HCT116 (cell line): ENCODE measurements at places on chromosomes 16 and 17. TPM values are rescaled to one million over a fixed set of nuclear protein-coding genes. Genes with fewer than 3 reads are reported as not detected.

DNA sequence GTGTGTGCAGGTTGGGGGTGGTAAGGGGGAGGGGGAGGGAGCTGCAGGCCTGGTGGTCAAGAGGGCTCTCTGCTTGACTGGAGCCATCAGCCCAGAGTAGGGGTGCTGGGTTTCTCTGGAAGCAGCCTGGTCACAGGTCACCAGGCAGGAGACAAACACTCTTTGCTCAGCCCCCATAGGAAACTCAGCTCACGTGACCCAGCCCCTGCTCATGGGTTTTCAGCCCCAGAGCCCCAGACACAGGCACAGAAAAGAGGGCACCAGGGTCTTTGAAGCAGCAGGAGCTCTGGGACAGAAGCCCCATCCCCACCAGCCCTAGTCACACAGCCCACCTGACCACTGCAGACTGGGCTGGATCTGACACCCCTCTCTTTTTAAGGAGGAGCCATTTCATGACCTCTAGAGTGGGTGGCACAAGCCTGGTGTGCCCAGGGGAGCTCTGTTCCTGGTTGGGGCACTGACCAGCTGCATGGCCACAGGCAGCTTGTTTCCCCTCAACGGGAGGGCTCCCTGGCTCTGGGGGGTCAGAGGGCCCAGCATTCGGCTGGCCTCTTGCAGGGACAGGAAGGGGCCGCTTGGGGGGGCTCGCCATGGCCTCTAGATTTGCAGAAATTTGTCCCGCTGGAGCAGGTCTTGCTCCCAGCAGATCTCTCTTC is 13.8 kb upstream of the CD79B start:
- DNase-seq: no peak

- DNase-seq: no peak
Measured at GRCh38 chr16:629833-630248, 944 bp upstream of the WFIKKN1 start.

GRCh38 chr17:76585033-76585648 is 519 bp downstream of the ST6GALNAC2 start:
- no peak for DNase-seq

GRCh38 chr17:55275894-55276804 is 11.4 kb downstream of the HLF start:
- DNase-seq: no peak

GRCh38 chr17:39603304-39604016 is 4.3 kb downstream of the NEUROD2 start:
- no peak for DNase-seq

DNA sequence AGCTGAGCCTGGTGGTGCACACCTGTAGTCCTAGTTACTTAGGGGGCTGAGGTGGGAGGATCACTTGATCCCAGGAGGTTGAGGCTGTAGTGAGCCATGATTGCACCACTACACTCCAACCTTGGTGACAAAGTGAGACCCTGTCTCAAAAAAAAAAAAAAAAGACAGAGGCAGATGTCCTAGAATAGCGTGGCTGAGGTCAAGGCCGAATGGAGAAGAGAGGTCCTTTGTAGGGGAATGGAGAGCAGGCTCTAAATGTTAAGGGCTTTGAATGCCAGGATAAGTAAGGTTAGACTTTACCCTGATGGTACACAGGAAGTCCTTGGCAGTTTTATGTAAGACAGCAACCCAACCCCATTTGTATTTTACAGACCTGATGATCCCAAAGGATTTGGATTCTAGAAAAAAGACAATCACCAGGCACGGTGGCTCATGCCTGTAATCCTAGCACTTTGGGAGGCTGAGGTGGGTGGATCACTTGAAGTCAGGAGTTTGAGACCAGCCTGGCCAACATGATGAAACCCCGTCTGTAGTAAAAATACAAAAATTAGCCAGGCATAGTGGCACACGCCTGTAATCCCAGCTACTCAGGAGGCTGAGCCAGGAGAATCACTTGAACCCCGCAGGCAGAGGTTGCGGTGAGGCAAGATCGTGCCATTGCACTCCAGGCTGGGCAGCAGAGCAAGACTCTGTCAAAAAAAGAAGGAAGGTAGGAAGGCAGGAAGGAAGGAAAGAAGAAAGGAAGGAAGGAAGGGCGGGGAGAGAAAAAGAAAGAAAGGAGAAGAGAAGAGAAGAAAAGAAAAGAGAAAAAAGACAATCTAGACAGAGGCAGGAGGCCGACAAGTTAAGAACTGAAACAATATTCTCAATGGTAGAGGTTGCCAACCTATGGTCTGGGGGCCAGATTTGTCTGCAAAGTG is 2.1 kb upstream of the SBK1 start:
- DNase-seq: no peak

TMEM204 gene
- total RNA-seq: 0.22 TPM

- DNase-seq: no peak
Measured at GRCh38 chr17:51472670-51473205, 212.4 kb downstream of the UTP18 start.

GRCh38 chr17:42167807-42168206 is 13.0 kb upstream of the RAB5C start:
- DNase-seq: no peak

GRCh38 chr16:78001451-78002025 is 20.8 kb upstream of the CLEC3A start:
- DNase-seq: no peak

GRCh38 chr16:79411357-79411756 is 189.2 kb downstream of the MAF start:
- no peak for DNase-seq

BRD7 gene
- 85.4 TPM for total RNA-seq

HSPB9 gene
- not detected for total RNA-seq

RCVRN gene
- total RNA-seq: not detected

GRCh38 chr16:1614456-1615102 is 2.4 kb downstream of the CRAMP1 start:
- no peak for DNase-seq

- no peak for DNase-seq
Measured at GRCh38 chr16:81442916-81443687, 1.5 kb upstream of the CMIP start.

- no peak for DNase-seq
Measured at GRCh38 chr17:15440347-15440746, 27.1 kb downstream of the CDRT4 start.

- DNase-seq: no peak
Measured at GRCh38 chr17:77501751-77502625, 361.2 kb downstream of the SEC14L1 start.

DNA sequence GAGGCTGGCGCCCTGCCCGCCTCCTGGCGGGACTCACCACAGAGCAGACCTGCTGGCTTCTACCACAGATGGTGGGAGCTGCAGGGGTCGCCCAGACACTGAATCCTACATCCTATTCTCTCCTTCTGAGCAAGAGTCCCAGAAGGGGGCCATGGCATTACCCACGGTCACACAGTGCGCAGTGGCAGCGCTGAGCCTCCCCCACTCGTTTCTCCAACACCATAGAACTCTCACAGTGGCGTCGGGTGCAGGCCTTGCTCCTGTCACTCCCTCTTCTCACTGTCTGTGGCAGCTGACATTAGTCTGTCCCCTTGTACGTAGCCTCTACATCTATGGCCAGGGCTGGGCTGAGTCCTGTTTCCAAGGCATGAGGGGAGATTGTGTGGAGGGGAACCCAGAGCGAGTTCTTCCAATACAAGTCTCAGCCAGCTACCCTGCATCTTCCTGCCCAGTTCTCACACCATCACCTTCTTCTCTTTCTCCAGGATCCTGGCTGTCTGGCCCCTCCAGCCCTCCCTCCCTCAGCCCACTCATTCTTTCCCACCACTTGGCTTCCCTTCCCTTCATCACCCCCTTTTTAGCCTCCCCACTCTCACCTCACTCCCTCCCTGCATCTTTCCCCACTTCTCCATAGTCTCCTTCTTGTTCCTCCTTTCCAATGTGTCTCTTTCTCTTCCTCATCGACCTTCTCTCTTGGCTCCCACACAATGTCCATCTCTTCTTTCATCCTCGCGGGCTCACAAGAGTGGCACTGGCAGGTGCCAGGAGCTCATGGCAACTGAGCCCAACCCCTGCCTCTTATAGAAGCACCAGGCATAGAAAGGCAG is 5.9 kb downstream of the UBTF start:
- DNase-seq: no peak

PRCD gene
- total RNA-seq: not detected

DNA sequence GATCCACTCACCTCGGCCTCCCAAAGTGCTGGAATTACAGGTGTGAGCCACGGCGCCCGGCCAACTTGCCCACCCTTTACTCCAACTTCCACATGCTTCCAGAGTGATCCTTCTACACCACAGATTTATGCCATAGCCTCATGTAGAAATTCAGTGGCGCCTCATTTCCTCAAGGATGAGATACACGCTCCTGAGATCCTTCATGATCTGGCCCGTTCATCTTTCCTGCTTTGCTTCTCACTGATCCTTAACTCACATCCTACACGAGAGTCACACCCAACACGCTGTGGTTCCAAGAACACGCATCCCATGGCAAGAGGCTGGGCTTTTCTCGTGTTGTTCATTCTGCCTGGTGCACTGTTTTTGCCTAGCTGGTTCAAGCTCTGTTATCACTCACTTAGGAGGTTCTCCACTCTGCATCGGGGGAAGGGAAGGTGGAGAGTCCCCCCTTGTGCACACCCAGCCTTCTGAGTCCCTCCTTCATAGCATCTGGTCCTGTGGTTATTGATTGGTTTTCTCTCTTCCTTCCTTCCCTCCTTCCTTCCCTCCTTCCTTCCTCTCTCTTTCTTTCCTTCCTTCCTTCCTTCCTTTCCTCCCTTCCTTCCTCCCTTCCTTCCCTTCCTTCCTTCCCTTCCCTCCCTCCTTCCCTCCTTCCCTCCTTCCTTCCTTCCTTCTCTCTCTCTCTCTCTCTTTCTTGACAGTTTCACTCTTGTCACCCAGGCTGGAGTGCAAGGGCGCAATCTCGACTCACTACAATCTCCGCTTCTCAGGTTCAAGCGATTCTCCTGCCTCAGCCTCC is 32.7 kb upstream of the GCSH start:
- DNase-seq: no peak

DNA sequence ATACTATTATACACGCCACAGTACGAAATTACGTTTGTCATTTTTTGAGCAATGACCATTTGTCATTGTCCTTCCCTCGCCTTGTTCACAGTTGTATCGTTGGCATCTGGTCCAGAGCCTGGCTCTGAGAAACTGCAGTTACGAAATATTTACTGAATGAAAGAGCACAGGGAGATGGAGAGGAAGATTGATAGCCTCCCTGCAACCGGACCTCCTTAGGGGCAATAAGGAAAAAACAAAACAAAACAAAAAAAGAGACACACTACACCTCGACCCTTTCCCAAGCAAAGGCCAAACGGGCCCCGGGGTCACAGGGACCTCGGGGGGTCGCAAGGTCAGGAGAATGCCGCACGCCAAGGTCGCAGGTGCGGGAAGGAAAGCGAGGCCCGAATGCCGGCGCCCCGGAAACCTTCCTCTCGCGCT is 857 bp downstream of the GOT2 start:
- no peak for DNase-seq

PMM2 gene
- 53.3 TPM for total RNA-seq

DNA sequence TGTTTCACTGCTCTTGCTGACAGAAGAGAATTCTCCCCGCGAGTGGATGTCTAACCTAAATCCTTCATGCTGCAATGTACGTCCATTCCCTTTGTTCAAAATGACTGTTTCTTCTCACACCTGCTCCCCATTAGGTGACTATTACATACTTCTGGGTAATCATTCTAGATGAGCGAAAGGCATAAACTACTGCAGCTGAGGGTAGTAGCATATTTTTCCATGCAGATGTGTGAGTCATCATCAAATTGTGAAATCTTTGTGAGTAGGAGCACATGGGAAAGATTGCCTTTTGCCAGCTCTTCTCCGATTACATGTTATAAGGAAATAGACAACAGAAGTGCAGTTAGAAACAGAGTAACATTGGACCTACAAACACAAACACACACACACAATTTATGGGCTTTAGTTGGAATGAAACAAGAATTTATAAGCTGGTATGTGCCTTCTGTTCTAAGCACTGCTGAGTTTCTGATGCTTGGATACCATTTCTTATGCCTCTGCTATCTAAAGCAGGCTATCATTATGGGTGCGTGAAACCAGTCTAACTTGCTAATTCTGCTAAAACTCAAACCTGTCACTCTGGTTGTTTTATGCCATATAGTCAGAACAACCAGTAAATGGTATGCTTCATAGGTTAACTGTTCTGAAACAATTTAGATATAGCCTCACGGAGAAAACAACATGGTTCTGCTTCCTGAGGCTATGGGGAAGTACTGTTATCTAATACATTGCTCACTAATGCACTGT is 346.9 kb upstream of the PSMD7 start:
- DNase-seq: no peak

- DNase-seq: peak; percentile 81
Measured at GRCh38 chr17:9924735-9925191, 19.7 kb upstream of the RCVRN start.

DNA sequence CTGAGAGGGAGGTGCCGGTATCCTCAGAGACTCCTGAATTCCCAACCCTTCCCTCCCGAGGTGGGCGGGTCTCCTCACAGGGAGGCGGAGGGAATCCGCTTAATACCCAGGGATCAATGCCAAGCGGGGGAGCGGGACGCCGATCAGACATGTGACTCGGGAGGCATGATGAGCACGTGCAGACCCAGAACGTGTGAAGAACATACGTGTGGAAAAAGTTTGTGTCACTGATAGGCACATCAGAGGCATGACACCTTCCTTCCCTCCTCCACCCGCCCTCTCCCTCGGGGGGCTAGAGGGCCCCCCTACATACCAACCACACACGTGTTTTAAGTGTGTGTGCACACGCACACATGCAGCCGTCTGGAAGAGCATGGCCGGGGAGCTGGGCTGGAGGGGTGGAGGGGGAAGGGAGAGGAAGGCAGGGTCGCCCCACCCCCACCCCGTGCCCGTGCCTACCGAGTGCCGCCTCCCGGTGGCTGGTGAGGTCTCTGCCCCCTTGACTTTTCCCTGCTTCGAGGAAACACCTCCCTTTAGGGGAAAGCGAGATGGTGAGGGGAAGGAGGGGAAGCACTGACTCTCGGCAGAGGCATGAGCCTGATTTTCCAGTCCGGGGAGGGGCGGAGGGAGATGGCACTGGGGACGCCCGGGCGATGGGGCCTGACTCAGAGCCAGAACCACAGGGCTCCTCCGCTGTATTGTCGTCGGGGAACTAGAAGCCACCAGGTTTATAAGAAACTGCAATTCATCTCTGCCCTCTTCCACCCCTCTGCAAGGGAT is 12.1 kb upstream of the TBX21 start:
- peak; percentile 24 for DNase-seq

GRCh38 chr16:1054660-1055556 is 17.6 kb upstream of the SSTR5 start:
- peak; percentile 37 for DNase-seq

OR1A1 gene
- total RNA-seq: not detected
